ENCODE measurements at places on chromosomes 5 and 9.

DNA sequence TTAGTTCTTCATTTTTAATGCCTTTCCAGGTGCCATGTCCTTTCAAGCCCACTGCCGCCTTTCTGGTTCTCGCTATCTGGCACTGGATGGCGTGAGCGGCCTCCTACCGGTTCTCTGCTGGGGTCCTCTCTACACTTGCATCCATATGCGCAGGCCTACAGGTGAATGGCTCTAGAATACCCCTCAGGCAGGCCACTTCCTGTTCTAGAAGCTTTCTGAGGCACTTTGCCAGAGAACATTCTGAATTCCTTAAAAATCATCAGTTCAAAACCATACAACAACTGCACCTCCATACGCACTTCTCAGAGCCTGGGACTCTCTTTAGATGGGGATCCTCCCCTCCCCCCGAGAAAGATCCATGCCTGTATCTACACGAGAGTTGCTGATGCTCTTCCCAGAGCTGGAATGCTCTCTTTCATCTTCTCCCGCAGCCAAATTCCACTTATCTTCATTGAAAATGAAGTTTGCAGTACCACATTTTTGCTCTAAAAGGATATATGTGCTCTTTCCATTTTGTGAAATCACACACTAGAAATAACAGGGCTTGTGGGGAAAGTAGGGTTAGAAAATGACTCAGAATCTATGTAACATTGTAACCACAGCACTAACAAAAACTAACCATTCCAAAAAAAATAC, 1.4 kb upstream of the LHFPL2 start:
- no peak for DNase-seq

DNA sequence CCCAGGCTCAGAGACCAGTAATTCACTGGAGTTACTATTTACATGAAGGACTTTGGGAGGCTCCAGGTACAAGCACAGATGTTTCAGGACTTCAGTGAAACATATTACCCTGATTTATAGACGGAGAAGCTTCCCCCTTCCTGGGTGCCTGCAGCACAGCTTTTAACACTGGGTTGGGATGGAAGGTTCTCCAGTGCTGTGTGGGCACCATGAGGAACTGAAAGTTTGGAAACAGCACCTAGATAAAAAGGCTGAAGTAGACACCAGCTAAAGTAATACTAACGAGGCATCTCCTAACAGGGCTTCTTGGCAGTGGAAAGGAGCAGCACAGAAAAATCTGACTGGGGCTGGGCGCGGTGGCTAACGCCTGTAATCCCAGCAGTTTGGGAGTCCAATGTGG, 70.7 kb downstream of the GCNT1 start:
- no peak for DNase-seq

DNA sequence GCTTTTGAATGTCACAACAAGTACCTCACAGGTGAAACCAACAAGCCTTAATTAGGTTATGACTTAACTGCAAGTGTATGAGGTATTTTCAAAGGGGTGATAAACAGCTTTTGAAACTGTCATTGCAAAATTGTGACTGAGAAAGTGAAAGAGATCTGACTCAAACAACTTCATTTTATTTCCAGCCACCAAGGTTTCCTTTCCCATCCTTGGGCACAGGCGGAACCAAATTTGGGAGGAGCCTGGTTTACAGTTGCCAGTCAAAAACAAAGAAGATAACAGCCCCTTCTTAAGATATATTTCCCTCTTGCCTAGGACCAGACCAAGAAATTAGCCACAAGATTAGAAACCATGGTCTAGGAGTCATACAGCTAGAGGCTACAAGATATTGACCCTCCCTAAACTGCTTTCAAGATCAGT, 417.1 kb downstream of the CSNK1G3 start:
- no peak for DNase-seq

- no peak for DNase-seq
Measured at GRCh38 chr9:90098408-90098807, 493.6 kb downstream of the GADD45G start.

- DNase-seq, result no peak
Measured at GRCh38 chr5:15103864-15104263, 232.3 kb upstream of the ANKH start.

GRCh38 chr5:87785554-87786335, 373.0 kb upstream of the CCNH start:
- DNase-seq, result no peak

- no peak for DNase-seq
Measured at GRCh38 chr5:167987490-167988280, 303.8 kb upstream of the WWC1 start.

DNA sequence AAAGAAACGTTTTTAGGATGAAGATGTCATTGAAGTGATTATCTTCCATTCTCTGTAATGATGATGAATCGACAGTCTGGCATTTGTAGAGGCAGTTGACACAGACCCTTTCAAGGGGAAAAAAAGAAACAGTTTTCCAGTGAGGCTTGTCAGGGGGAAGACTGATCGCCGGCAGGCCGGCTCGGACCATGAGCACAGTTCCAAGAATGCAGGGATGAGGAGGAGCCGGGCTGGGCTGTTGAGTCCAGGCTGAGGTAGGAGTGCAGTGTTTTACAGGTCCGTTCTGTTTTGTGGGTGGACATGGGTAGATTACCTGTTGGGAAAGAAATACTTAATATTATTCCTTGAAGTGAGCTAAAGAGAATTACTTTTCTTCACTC, 194.6 kb downstream of the AOPEP start:
- no peak for DNase-seq

DNA sequence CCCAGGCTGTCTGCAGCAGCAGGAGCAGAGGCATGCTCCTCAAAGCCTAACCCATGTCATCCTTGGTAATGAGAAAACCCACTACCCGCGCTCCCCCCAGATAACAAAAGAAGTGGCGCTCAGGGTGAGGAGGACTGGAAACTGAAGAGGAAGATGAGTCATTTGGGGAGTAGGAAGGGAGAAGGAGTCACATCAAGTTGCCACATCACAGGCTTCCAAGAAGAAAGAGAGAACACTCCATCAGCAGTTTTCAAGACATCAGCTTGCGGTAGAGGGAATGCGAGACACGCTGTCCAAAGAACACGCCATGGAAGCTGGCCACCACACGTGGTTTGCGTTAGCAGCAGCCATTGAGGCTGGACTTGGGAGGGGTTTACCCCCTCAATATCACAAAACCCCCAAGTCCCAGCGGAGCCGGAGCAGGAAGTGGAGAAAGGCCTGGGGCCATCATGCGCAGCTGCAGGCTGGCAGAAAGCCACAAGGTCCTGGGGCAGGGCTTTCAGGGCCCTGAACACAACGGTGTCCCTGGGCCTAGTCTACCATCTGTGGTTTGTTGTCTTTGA, 41.5 kb downstream of the SH3PXD2B start:
- DNase-seq, result no peak

DNA sequence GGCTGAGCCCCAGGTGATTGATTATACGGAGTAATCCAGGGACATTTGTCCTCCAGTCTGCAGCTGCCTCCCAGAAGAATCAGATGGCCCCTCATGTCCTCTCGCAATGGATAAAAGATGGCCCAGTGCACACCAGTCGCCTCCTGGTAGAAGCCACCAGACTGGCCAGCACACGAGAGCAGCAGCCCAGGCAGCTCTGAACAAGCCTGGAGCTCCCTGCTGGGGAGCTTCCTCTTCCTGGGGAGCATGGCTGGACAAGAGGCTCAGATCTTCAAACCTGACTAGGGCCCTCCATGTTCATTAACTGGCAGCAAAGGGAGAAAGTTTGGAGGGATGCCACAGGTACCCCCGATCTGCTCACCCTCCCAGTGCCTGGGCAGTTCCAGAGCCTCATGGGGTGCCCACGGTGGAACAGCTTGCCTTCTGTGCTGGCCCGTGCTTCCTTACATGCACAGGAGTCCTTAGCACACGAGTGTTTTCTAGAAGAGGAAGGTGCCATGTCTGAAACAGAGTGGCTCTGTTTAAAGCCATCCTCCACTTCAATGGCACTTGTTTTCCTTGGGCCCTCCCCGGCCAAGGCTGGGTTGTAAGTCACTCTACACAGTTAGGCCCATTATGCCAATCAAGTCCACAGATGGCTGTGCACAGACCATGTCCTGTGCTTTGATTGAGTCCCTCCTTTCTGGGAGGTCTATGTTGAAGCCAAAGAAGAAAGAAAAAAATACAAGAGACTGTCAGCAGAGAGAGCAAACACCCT, 75.6 kb downstream of the PRRT1B start:
- no peak for DNase-seq

- DNase-seq, result no peak
Measured at GRCh38 chr5:2919310-2920018, 168.0 kb upstream of the IRX2 start.

DNA sequence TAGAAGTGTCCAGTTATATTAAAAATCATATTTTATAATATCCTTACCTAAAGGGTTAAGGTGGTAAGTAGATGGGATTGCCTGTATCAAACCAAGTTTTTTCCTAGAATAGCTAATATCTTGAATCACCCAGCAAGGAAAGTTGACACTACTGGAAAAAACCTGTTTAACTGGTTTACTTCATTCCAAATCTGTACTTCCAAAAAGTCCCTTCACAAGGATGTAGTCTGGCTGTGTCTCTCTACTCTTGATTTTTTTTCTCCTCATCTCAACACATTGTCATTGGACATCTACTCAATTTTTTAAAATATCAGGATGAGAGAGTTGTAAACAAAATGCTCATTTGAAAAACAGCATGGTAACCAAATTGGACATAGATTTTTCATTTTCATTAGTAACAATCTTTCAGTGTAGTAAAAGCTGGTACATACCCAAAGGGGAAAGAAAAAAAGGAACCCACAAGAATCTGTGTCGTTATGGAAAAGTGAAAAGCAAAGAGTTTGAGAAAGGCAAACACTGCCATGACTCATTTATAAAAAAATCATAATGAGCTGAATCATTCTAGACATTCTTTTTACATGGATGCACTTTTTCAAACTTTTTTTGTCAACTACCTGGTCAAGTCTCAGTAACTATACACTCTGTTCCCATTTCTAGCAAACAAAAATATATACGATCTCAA, 173.5 kb downstream of the GLIS3 start:
- DNase-seq, result no peak

DNA sequence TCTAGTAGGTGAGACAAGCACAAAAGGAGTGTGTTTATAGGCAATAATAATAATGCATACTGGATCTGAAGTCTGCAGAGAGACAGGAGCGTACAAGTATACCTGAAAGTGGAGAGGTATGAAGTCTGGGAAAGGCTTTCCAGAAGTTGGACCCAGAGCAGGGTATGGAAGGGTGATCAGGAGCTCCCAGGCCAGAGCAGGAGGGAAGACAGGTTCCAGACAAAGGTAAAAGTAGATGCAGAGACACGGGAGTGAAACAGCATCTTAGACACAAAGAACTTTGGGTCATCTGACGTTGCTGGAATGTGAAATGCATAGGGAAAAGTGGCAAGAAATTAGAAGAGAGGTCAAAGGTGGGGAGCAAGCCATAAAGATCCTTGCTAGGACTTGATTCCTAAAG, 175.1 kb downstream of the PAM start:
- no peak for DNase-seq

GRCh38 chr9:2704504-2704903, 12.8 kb upstream of the KCNV2 start:
- DNase-seq, result no peak

GRCh38 chr9:82299870-82300269, 311.3 kb downstream of the SPATA31D1 start:
- DNase-seq, result no peak

- DNase-seq, result no peak
Measured at GRCh38 chr9:16028548-16028947, 475.7 kb downstream of the CCDC171 start.

- DNase-seq, result no peak
Measured at GRCh38 chr9:131838530-131839280, 98.8 kb upstream of the RAPGEF1 start.

- no peak for DNase-seq
Measured at GRCh38 chr5:135458921-135459331, 6.8 kb upstream of the TIFAB start.

DNA sequence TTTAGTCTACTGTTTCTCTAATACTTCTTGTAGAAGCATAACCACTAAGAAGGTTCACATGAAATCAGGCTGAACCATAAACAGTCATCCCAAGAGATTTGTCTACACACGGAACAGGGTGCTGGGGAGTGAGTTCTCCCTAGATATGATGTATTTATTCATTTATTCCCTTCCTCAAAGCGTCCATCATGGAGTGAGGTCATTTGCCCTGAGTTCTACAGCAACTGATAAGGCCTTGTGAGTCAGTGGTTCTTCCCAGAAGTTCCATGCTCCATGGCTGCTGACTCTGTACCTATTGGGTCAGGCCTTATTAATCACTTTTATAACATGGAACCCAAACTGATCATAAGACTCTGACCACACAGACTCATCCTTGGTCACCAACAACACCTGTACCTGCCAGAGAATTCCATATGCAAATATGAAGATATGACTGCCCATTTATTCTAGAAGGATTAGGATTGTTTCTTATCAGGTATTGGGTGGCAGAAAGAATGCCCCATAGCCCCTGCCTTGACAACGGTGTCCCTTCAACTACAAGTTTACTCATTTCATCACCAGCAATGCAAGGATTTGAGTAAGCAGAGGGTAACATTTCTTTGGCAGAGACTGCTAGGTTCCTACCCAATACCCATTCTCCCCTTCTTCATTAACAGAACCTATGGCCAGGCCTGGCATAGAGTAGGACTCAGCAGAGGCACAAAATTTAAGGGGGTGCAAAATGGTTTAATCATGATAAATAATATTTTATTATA, 118.1 kb downstream of the LHFPL2 start:
- DNase-seq, result no peak

- DNase-seq, result no peak
Measured at GRCh38 chr9:10274175-10274574, 338.6 kb downstream of the PTPRD start.

DNA sequence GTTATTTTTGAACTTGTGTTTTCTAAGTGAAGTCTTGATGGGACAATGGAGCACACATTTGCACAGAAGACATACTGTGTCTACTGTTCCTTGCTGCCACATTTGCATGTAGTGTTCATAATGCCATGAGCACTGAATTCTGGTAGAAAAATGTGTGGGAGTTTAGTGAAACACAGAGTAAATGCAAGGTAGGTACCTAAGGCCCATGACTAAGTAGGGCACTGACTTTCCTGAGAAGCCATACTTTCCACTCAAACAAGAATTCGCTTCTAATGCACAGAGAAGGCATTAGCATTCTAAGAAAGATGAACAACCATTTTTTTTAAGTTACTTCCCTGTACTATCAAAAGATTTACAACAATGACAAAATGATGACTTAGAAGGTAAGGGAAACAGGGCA, 282.2 kb downstream of the MAN2A1 start:
- no peak for DNase-seq

- no peak for DNase-seq
Measured at GRCh38 chr5:5648694-5649093, 226.2 kb downstream of the ICE1 start.

DNA sequence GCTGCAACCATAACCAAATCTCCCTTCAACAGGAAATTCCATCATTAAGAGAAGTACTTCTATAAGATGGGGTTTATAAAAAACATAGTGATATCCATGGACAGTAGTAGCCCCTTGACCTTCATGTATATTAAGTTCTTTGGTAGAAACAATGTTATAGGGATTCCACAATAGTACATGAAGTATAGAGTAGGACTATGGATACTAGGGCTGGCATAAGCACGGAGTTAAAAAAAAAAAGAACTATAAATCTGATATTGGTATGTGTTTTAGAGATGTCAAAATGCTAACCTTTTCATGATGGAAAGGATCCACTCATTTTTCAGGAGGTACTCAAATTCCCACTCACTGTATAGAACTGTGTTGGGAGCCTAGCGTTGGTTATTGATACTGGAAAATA, 337.6 kb downstream of the FGF10 start:
- no peak for DNase-seq

Measured in NCI-H1436 (cell line).